ENCODE measurements at places on chromosomes 5 and 9. TPM values are rescaled to one million over a fixed set of nuclear protein-coding genes. Genes with fewer than 3 reads are reported as not detected.

GRCh38 chr9:118990949-118991348 lies 378.3 kb downstream of the BRINP1 start:
- no peak overlapping the region for H3K4me3 ChIP-seq
- no peaks in the 10 kb centered on the region for H3K36me3 ChIP-seq
- H3K27me3 ChIP-seq = no peaks in the 10 kb centered on the region
- H3K4me1 ChIP-seq = no peaks in the 10 kb centered on the region

GFI1B gene
- 0.51 TPM for total RNA-seq

DNA sequence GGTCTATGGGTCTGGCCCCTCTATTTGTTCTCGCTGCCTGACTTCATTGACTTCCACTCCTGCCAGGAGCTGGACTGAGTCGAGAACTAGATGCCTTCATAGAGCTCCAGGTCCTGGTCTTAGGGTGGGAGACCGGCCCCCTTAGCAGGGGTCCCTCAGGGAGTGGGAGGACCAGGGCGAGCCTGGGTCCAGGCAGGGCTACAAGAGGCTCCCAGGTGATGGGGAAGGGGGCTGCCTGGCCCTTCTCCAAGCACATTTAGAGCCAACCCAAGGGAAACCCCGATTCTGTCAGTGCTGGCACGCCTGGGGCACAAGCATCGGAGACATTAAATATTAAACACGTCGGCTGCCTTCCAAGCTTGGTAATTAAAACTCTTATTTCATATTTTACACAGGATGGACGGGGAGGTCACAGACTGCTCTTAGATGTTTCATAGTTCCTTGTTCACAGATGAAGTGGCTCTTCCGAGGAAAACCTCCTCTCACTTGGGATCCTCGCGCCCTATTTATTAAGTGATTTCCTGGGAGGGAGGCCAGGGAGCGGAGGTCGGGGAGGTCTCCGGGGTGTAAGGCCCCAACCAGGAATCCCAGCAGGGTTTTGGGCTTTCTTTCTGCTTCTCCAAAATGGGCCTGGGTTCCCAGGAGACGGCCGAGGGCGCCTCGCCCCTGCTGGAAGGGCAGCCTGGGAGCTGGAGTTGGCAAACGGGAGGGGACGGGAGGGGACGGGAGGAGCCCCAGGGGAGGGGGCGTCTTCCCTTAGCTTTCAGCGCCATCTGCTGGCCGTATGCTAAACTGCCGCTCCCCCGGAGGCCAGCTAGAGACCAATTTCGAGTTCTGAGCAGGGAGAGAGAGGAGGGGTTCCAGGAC lies 23.4 kb upstream of the ZBTB43 start:
- no peaks in the 10 kb centered on the region for H3K36me3 ChIP-seq
- H3K4me1 ChIP-seq = peaks cover 8% of the 10 kb centered on the region
- H3K27ac ChIP-seq = no peak overlapping the region
- peak; percentile 63 for DNase-seq

- H3K36me3 ChIP-seq = no peaks in the 10 kb centered on the region
- peaks cover 3% of the 10 kb centered on the region for H3K4me1 ChIP-seq
- H3K27me3 ChIP-seq = peaks cover 3% of the 10 kb centered on the region
- DNase-seq = no peak
- no peak overlapping the region for H3K4me3 ChIP-seq
Measured at GRCh38 chr9:97808972-97809371, 44.1 kb upstream of the FOXE1 start.

GRCh38 chr5:5979377-5979760 lies 399.0 kb downstream of the MED10 start:
- no peak overlapping the region for H3K4me3 ChIP-seq
- H3K27ac ChIP-seq = no peak overlapping the region
- no peaks in the 10 kb centered on the region for H3K4me1 ChIP-seq

- peak; percentile 31 for DNase-seq
- peaks cover 30% of the 10 kb centered on the region for H3K4me1 ChIP-seq
- H3K36me3 ChIP-seq = no peaks in the 10 kb centered on the region
- no peak overlapping the region for H3K27ac ChIP-seq
- H3K4me3 ChIP-seq = no peak overlapping the region
Measured at GRCh38 chr5:124524552-124525232, 221.7 kb downstream of the ZNF608 start.

GRCh38 chr5:139293507-139294373 lies at the start of gene MATR3:
TSS of gene MATR3 (plus strand) at chr5:139293740. CDS start at chr5:139307416, 13,676 bp downstream.
- peak; percentile 89 for DNase-seq
- peak within 1 kb of the TSS; percentile 92 for H3K4me3 ChIP-seq
- no peaks in the 10 kb centered on the region for H3K27me3 ChIP-seq
- H3K27ac ChIP-seq = peak within 1 kb of the TSS; percentile 97
- no peaks in the 10 kb centered on the region for H3K36me3 ChIP-seq

DNA sequence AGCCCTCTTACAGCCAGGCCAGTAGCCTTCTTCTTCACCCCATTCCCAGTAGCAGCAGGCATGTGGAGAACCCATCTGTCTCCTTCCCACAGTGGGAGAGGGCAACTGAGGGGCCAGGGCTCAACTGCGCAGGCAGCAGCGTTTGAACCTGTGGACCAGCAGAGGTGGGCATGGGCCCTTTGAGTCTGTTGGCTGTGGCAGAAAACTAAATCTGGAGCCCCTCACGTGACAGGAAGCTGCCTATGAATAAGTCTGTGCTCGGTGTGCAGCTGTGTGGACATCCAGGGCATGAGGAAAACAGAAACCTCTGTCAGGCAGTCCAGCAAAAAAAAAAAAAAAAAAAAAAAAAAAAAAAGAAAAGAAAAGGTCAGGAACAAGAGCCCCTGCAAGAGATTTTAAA lies 189.2 kb upstream of the NR3C1 start:
- H3K36me3 ChIP-seq = no peaks in the 10 kb centered on the region
- H3K4me1 ChIP-seq = peaks cover 86% of the 10 kb centered on the region
- H3K27ac ChIP-seq = peak overlapping the region; percentile 39
- H3K27me3 ChIP-seq = no peaks in the 10 kb centered on the region
- H3K4me3 ChIP-seq = no peak overlapping the region

BSPRY gene
- 0.13 TPM for total RNA-seq

DNA sequence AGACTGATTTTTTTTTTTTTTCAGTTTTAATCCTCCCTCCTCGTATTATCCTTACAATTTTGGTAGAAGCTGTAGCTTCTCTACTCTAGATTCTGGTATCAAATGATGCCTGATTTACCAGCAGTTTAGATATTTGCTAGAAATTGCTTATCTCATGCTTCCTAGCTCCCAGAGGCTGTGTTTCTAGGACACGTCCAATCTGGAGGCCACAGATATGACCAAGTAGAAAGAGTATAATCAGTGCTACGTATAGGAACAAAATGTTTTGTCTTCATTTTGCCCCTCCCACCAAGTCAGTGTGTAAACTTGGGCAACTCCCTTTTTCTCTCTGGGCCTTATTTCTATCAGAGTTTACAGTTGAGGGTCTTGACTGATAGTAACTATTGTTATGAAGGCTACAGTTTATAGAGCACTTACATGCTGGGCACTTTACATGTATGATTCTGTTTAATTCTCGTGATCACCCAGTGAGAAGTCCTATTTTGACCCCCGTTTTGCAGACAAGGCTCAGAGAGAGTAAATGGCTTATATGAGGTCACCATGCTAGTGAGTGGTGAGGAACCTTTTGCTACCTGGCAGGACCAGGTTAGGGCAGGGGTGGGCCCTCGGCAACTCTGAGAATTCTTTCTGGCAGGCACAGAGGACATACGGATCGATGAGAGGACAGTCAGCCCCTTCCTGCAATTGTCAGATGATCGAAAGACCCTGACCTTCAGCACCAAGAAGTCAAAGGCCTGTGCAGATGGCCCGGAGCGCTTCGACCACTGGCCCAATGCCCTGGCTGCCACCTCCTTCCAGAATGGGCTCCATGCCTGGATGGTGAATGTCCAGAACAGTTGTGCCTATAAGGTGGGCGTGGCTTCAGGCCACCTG lies 7.6 kb downstream of the HDHD3 start:
- DNase-seq = no peak
- peak overlapping the region; percentile 24 for H3K4me3 ChIP-seq

- no peak overlapping the region for H3K27ac ChIP-seq
- H3K27me3 ChIP-seq = no peaks in the 10 kb centered on the region
- no peak overlapping the region for H3K4me3 ChIP-seq
- H3K4me1 ChIP-seq = peaks cover 15% of the 10 kb centered on the region
- H3K36me3 ChIP-seq = no peaks in the 10 kb centered on the region
- no peak for DNase-seq
Measured at GRCh38 chr5:123429221-123429954, 6.2 kb upstream of the CEP120 start.

DNA sequence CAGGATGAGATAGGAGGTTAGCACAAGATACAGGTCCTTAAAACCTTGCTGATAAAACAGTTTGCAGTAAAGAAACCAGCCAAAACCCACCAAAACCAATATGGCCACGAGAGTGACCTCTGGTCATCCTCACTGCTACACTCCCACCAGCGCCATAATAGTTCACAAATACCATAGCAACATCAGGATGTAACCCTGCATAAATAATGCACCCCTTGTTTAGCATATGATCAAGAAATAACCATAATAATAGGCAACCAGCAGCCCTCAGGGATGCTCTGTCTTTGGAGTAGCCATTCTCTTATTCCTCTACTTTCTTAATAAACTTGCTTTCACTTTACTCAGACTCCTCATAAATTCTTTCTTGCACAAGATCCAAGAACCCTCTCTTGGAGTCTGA lies 86.9 kb upstream of the PRSS3 start:
- H3K27me3 ChIP-seq = peaks cover 7% of the 10 kb centered on the region
- H3K4me3 ChIP-seq = no peak overlapping the region
- no peaks in the 10 kb centered on the region for H3K36me3 ChIP-seq

PCDHB15 gene
- 0.27 TPM for total RNA-seq

- H3K4me3 ChIP-seq = no peak overlapping the region
- no peaks in the 10 kb centered on the region for H3K4me1 ChIP-seq
- H3K27ac ChIP-seq = no peak overlapping the region
- peaks cover 7% of the 10 kb centered on the region for H3K36me3 ChIP-seq
- DNase-seq = no peak
Measured at GRCh38 chr5:14353726-14354474, 210.8 kb downstream of the TRIO start.

GRCh38 chr5:51404255-51404654 lies 21.0 kb downstream of the ISL1 start:
- H3K27ac ChIP-seq = no peak overlapping the region
- DNase-seq = no peak
- no peaks in the 10 kb centered on the region for H3K4me1 ChIP-seq
- H3K27me3 ChIP-seq = no peaks in the 10 kb centered on the region
- no peaks in the 10 kb centered on the region for H3K36me3 ChIP-seq

CSF1R gene
- not detected for total RNA-seq

DNA sequence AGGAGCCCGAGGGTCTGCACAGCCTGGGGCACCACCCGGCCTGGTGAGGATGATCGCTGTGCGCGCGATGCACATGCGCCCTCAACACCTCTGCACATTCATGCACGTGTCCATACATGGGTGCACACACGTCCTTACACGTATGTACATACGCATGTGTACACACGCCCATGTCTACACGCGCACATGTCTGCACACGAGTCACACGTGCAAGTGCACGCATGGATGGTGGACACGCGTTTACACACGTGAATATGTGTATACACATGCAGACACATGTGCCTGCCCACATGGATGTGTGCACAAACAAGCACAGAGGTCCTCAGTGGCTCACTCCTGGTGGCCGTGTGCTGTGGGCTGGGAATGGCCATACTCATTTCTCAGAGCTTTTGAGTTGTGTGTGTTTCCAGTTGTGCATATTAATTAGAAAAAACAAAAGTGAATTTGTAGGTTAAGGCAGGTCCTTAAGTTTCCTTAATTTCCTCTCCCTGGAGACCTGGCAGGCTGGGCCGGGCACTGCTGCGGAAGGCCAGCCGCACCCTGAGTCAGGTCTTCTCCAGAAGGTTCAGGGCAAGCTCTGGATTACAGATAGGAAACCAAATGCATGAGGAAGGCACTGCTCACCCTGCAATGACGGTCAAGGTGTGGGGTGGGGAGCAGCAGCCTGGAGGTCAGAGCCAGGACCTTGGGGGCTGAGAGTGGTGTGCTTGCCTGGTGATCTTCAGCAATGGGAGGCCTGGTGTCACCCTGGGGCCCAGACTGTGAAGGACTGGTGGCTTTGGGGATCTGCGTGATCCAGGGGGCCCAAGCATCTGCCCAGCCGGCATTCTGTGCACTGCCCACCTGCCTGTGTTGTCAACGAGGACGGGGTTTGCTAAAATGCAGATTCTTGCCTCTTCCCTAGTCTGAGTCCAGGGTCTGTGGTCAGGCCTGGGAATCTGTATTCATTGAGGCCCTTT lies 1.3 kb upstream of the RNU6ATAC start:
- no peak overlapping the region for H3K27ac ChIP-seq
- H3K36me3 ChIP-seq = no peaks in the 10 kb centered on the region
- no peak overlapping the region for H3K4me3 ChIP-seq
- no peaks in the 10 kb centered on the region for H3K4me1 ChIP-seq
- H3K27me3 ChIP-seq = no peaks in the 10 kb centered on the region

TLX3 gene
- not detected for total RNA-seq

HACD4 gene
- total RNA-seq = not detected

GPR21 gene
- total RNA-seq = 0.29 TPM

DNA sequence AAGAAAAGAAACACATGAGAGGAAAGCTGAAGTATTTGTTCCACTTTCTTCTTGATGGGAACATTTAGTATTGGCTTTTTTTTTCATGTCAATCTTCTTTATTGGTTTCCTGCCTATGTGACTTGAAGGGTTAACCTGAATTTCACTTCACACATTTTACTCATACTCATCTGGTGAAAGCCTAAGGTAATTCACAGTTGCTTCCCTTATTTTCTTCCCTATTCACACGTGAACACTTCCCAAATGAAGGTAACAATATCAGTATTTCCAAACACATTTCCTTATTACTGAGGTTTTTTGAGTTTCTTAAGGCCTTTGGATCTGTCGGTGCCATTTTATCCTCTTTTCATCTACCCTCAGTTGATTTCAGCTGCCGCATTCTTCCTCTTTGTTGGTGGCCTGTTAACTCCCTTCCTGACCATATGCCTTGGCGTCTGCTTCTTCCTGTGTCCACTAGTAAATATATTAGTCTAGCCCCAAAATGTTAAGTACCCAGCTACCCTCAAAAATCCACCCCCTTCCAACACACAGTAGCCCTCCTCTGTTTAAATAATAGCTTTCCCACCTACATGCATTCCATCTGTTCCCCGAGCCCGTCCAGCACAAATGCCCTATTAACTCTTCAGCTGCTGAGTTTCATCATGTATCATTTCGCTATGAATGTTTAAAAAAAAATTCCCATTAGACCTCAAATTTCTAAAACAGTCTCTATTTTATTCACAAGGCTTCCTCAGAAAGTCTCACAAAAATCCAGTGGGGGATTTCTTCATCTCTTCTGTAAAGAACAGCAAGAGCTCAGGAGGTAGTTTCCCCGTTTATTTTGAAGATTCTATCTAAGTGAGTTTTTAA lies 97.3 kb downstream of the USP20 start:
- no peaks in the 10 kb centered on the region for H3K27me3 ChIP-seq
- peaks cover 10% of the 10 kb centered on the region for H3K4me1 ChIP-seq
- DNase-seq = no peak
- H3K27ac ChIP-seq = no peak overlapping the region

- no peaks in the 10 kb centered on the region for H3K4me1 ChIP-seq
- H3K36me3 ChIP-seq = peaks cover 61% of the 10 kb centered on the region
- no peak for DNase-seq
- H3K27me3 ChIP-seq = no peaks in the 10 kb centered on the region
Measured at GRCh38 chr5:10682801-10683525, 78.1 kb downstream of the DAP start.

- H3K4me1 ChIP-seq = no peaks in the 10 kb centered on the region
- H3K36me3 ChIP-seq = no peaks in the 10 kb centered on the region
- H3K27me3 ChIP-seq = peaks cover 1% of the 10 kb centered on the region
- no peak for DNase-seq
- H3K27ac ChIP-seq = no peak overlapping the region
Measured at GRCh38 chr9:126125577-126125976, 201.1 kb upstream of the MVB12B start.

GRCh38 chr5:56128113-56128512 lies 105.0 kb downstream of the ANKRD55 start:
- no peaks in the 10 kb centered on the region for H3K27me3 ChIP-seq
- H3K27ac ChIP-seq = no peak overlapping the region
- H3K36me3 ChIP-seq = no peaks in the 10 kb centered on the region
- H3K4me1 ChIP-seq = peaks cover 62% of the 10 kb centered on the region
- DNase-seq = no peak
- no peak overlapping the region for H3K4me3 ChIP-seq

All from HepG2 (cell line).